ENCODE measurements at places on chromosomes 2 and 18.

- DNase-seq = no peak
Measured at GRCh38 chr2:42424033-42424432, 63.0 kb upstream of the COX7A2L start.

DNA sequence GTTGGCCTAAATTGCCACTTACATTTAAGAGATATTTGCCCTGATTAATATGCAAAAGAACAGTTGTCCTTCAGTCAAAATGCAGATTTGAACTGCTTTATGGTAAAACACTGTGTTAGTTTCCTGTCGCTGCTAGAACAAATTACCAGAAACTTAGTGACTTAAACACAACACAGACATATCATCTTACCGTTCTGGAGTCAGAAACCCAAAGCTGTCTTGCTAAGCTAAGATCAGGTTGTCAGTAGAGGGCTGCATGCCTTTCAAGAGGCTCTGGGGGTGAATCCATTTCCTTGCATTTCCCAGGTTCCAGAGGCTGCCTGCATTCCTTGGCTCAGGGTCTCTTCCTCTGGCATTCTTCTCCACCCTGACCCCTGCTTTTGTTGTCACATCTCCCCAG is 149.5 kb downstream of the FAM161A start:
- no peak for DNase-seq

- no peak for DNase-seq
Measured at GRCh38 chr2:110807522-110807921, 75.1 kb downstream of the ACOXL start.

DNA sequence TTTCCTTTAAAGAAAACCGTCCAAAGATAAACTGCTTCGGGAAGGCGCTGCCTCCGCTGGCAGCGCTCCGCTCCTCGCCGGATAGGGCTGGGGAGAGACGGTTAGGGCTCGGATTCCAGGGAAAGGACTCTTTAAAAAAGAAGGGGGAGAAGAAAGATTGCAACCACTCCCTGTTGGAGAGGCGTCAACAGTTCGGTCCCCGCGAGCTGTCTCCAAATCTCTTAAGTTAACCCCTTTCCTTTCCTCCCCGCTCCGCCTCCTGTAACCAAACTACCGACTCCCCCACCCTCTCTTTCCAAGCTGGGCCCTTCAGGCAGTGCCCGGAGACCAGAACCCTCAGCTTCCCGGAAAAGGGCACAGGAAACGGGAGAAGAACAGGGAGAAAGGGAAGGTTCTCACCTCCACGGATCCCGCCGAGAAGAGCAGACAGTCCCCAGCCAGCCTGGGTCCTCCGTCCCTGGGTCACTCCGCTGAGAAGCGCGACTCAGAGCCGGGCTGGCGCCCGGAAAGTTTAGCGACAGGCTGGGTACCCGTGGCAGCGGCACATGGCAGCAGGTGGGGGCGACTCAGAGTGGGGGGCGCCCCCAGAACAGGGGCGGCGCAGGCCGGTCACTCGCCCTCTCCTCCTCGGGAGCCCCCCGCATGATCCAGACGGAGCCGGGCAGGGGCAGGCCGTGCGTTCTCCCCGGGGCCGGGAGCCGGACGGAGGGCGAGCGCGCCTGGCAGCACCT is 675 bp downstream of the FZD5 start:
- peak; percentile 42 for DNase-seq

GRCh38 chr2:240856151-240856980 is 12.3 kb upstream of the AGXT start:
- DNase-seq = no peak

GRCh38 chr2:24375349-24376087 is 15.2 kb upstream of the ITSN2 start:
- DNase-seq = no peak
